Suppressor macrophage treated with lipopolysaccharide for 4 hours (primary cell): ENCODE measurements at places on chromosomes 2 and 18.

- DNase-seq, result no peak
Observed at GRCh38 chr2:101870444-101870843, 121.3 kb upstream of the IL1R2 start.

DNA sequence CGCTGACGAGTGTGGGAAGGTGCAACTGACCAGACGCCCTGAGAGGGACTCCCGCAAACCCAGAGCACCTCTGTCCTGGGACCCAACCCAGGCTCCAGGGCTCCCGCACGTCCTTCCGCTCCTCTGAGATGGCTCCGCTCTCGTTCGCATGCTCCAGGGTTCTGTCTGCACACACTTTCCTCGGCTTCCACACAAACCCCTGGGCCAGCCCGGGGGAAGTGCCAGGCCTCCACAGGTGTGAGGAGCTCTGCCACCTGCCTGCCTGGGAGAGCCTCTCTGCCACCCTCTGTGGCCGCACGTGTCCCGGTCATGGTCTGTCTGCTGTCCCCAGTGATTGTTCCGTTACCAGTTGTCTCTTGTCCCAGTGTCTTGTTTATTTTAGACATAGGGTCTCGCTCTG is 222.9 kb downstream of the HDAC4 start:
- no peak for DNase-seq

GRCh38 chr2:216343221-216343980 is 28.9 kb downstream of the MARCHF4 start:
- no peak for DNase-seq

DNA sequence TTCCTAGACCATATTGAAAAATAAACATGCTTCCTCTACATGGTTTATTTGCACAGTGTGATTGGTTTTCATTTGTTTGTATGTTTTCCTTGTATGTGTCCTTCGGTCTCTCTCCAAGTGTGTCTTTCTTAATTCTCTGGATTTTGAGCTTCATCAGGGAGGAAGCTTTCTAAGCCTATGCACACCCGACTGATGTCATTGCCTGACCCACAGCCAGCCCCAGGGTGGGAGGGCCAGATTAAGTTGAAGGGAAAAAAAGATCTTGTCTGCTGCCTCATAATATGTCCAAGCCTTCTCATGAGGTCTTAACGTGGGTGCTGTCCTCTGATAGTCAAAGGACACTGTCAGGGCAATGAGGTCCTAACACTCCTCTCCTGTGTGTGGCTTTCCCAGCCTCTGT is 115.2 kb downstream of the MARCHF4 start:
- no peak for DNase-seq

DNA sequence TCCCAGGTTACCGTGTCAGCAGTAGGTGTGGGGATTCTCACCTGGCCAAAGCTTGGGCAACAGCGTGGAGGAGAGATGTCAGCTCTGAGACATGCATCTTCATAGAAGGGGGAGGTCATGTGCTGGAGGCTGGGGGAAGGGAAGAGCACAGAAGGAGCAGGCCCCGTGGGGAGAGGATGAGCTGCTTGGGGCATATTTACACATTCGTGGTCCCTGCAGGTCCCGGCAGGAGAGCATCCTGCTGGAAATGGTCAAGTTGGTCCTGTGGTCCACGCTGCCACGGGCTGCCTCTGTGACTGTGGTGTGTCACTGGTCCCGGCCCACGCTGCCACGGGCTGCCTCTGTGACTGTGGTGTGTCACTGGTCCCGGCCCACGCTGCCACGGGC is 195.1 kb upstream of the TWIST2 start:
- DNase-seq, result no peak

GRCh38 chr18:56306797-56307196 is 331.6 kb downstream of the TXNL1 start:
- peak; percentile 18 for DNase-seq

DNA sequence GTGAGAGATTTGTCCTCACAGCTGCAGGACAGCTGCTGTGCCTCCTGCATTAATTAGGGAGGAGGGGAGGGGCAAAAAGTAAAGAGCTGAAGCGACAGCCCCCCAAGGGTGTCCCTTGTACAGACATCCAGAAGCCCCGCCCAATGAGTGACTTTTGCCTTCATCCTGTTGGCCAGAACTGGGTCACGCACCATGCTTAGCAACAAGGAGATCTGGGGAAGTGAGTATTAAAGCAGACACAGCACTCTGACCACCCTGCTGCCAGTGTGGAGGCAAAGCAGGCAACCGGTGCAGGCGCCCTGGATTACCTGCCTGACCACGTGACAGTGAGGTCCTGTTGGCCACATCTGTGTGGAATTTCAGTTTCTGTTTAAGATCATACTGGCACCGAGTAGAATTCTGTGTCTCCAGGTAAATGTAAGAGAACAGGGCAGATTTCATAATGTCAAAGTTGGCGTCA is 21.5 kb upstream of the BIN1 start:
- no peak for DNase-seq

DNA sequence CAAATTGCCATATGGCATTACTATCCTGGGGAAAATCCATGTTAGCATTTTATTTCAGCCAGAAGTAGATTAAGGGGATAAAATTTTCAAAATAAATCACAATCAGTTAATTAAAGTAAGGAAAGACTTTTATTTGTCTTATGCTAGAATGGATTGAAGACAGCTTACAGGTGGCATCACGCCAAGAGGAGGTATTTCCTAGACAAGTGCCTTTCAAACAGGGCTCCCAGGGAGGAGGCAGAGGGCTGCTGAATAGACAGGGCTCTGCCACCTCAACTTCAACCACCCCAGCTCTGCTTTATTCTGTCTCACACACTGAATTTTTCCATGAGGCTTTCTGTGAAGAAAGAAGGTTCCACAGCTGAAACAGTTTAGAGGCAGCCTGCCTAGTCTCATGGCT is 12.2 kb downstream of the CCDC68 start:
- DNase-seq, result no peak

DNA sequence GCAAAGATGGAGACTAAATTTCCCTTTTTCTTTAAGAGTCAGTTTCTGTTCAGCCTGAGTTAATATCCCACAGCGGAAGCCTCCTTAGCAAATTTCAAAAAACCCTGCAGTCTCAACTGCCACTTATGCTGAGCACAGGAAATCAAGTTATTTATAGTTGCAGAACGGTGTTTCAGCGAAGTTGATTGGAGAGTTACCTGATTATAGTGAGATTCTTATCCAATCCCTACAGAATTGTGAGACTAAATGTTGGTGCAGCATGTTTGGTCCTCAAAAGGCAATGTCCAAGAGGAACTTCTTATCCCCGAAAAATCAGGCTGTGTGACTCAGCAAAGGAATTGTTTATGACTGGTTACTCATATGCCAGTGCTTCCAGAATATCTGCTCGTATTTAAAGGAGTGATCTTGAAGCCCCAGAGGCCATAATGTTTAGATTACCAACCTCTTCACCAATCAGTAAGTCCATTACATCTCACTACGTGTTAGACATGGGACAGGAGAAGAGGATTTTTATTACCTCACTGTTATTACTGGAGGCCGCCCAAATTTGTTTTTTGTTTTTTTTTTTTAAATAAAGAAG is 67.9 kb downstream of the LRRFIP1 start:
- DNase-seq, result peak; percentile 81
